ENCODE measurements at places on chromosomes 5 and 9. TPM values are rescaled to one million over a fixed set of nuclear protein-coding genes. Genes with fewer than 3 reads are reported as not detected.
A peak's percentile ranks its signal among the peaks of the same experiment; 100 is the strongest.

DNA sequence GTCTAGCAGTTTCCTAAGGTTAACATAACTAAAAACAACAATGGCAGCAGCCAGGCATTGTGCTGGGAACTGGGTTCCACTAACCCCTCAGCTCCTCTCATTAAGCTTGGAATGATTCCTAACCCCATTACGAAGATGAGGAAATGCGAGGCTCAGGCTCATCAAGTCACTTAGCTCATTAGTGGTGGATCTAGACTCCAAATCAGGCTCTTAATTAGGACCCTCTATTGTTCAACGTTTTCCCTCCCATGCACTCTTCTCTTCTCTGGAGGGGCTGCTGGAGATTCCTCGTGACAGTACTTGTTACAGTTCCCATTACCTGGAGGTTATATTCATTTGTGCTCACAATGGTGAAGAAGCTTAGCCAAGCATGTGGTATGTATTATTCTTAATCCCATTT lies 6.5 kb downstream of the TAS2R1 start:
- DNase-seq, result no peak
- H3K4me1 ChIP-seq, result peaks cover 37% of the 10 kb centered on the region
- H3K27me3 ChIP-seq, result peaks cover 2% of the 10 kb centered on the region
- H3K36me3 ChIP-seq, result no peaks in the 10 kb centered on the region
- H3K27ac ChIP-seq, result peak overlapping the region; percentile 37

- peaks cover 2% of the 10 kb centered on the region for H3K27me3 ChIP-seq
- H3K36me3 ChIP-seq, result no peaks in the 10 kb centered on the region
- peaks cover 4% of the 10 kb centered on the region for H3K4me1 ChIP-seq
- H3K4me3 ChIP-seq, result no peak overlapping the region
- DNase-seq, result no peak
Observed at GRCh38 chr5:142048272-142048671, 35.4 kb upstream of the GNPDA1 start.

GRCh38 chr5:79795764-79796398 lies 106.2 kb downstream of the CMYA5 start:
- no peak for DNase-seq
- no peak overlapping the region for H3K27ac ChIP-seq
- H3K27me3 ChIP-seq, result no peaks in the 10 kb centered on the region
- no peaks in the 10 kb centered on the region for H3K36me3 ChIP-seq

GRCh38 chr5:55633574-55634208 lies 78.4 kb downstream of the SLC38A9 start:
- H3K36me3 ChIP-seq, result no peaks in the 10 kb centered on the region
- no peak overlapping the region for H3K27ac ChIP-seq
- H3K27me3 ChIP-seq, result no peaks in the 10 kb centered on the region
- DNase-seq, result no peak

GRCh38 chr9:127005770-127006314 lies 91.3 kb downstream of the RALGPS1 start:
- no peak overlapping the region for H3K4me3 ChIP-seq
- DNase-seq, result no peak
- no peak overlapping the region for H3K27ac ChIP-seq
- peaks cover 1% of the 10 kb centered on the region for H3K27me3 ChIP-seq
- no peaks in the 10 kb centered on the region for H3K36me3 ChIP-seq

GRCh38 chr5:180472269-180472668 lies 21.9 kb upstream of the CNOT6 start:
- no peaks in the 10 kb centered on the region for H3K36me3 ChIP-seq
- H3K27me3 ChIP-seq, result peaks cover 7% of the 10 kb centered on the region
- peaks cover 49% of the 10 kb centered on the region for H3K4me1 ChIP-seq
- no peak for DNase-seq
- H3K27ac ChIP-seq, result peak overlapping the region; percentile 93
- H3K4me3 ChIP-seq, result peak overlapping the region; percentile 37

GRCh38 chr5:56152437-56152836 lies 80.7 kb downstream of the ANKRD55 start:
- H3K27me3 ChIP-seq, result no peaks in the 10 kb centered on the region
- DNase-seq, result no peak
- no peak overlapping the region for H3K4me3 ChIP-seq
- H3K36me3 ChIP-seq, result no peaks in the 10 kb centered on the region
- peaks cover 19% of the 10 kb centered on the region for H3K4me1 ChIP-seq

DNA sequence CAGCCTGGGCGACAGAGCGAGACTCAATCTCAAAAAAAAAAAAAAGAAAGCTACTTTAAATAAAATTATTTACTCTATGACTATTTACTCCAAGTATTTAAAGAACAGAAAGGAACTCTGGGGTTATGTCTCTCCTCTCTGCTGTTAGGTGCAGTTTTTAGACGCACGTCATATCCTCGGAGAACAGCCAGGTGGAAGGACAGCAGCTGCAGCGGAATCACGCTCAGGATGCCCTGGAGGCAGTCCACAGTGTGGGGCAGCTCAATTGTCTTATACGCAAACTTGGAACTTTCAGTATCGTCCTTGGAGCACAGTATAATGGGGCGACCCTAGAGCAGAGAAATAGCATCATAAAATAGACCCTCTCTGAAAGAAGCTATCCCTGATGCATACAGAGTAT lies 10.4 kb upstream of the MAPK9 start:
- DNase-seq, result no peak
- H3K4me3 ChIP-seq, result no peak overlapping the region
- peaks cover 13% of the 10 kb centered on the region for H3K36me3 ChIP-seq
- no peak overlapping the region for H3K27ac ChIP-seq
- no peaks in the 10 kb centered on the region for H3K4me1 ChIP-seq

DNA sequence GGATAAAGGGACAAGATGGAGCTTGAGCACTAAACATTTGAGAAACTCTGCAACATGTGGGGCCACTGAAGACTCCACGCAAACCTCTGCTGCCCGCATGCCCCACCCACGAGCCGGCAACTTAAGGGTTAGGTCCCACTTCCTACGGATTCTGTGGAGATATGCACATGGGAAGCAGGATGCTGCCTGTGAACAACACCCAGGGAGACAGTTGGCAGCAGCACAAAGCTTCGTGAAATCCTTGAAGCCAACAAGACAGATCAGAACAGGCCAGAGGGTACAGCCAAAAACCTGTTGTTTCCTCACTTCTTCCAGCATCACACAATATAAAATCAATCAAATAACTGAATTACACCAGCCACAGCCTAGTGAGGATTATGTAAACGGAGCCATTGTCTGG lies 270.4 kb downstream of the ENC1 start:
- H3K27ac ChIP-seq, result no peak overlapping the region
- no peak for DNase-seq
- peaks cover 4% of the 10 kb centered on the region for H3K27me3 ChIP-seq
- H3K36me3 ChIP-seq, result peaks cover 4% of the 10 kb centered on the region
- H3K4me1 ChIP-seq, result peaks cover 20% of the 10 kb centered on the region
- no peak overlapping the region for H3K4me3 ChIP-seq

GRCh38 chr9:86767373-86767772 lies 179.9 kb downstream of the GAS1 start:
- DNase-seq, result no peak
- peaks cover 2% of the 10 kb centered on the region for H3K27me3 ChIP-seq
- H3K27ac ChIP-seq, result no peak overlapping the region
- no peaks in the 10 kb centered on the region for H3K36me3 ChIP-seq
- H3K4me1 ChIP-seq, result no peaks in the 10 kb centered on the region

DNA sequence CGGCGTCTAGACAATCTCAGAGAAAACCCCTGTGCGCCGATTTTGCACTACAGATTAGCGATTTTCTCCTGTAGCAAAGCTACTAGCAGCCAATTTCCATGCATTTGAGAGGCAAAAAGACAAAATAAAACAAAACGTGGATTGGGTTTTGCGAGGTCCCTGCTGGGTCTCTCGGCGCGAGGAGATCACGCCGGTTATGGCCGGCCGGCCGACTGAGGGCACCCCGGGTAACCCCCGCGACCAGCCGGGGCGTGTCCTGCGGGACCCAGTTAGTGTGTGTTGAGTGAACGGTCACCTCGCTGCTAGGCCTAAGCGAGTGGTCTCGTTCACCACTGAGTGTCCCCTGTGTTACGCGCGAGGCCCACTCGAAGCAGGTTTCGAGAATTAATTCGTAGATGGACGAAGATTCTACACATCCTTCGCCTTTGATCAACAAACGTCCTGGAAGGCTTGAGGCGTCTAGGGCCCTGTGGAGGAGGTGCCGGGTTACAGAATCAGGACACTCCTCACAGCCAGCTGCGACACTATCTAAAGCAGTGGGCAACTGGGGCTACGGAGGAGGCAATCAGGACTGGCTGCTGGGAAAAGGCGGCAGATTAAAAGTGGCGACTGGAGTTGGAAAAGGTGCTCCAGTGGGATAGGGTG lies 764 bp upstream of the VDAC1 start:
- H3K27ac ChIP-seq, result peak overlapping the region; percentile 81
- DNase-seq, result no peak
- peaks cover 15% of the 10 kb centered on the region for H3K27me3 ChIP-seq
- peak overlapping the region; percentile 91 for H3K4me3 ChIP-seq

GRCh38 chr9:83933790-83934189 lies 12.6 kb upstream of the KIF27 start:
- no peaks in the 10 kb centered on the region for H3K36me3 ChIP-seq
- no peak overlapping the region for H3K4me3 ChIP-seq
- peak overlapping the region; percentile 89 for H3K27ac ChIP-seq
- peaks cover 1% of the 10 kb centered on the region for H3K27me3 ChIP-seq

GRCh38 chr9:18393340-18394130 lies 80.4 kb upstream of the ADAMTSL1 start:
- no peaks in the 10 kb centered on the region for H3K36me3 ChIP-seq
- H3K4me3 ChIP-seq, result no peak overlapping the region
- peaks cover 12% of the 10 kb centered on the region for H3K4me1 ChIP-seq

DNA sequence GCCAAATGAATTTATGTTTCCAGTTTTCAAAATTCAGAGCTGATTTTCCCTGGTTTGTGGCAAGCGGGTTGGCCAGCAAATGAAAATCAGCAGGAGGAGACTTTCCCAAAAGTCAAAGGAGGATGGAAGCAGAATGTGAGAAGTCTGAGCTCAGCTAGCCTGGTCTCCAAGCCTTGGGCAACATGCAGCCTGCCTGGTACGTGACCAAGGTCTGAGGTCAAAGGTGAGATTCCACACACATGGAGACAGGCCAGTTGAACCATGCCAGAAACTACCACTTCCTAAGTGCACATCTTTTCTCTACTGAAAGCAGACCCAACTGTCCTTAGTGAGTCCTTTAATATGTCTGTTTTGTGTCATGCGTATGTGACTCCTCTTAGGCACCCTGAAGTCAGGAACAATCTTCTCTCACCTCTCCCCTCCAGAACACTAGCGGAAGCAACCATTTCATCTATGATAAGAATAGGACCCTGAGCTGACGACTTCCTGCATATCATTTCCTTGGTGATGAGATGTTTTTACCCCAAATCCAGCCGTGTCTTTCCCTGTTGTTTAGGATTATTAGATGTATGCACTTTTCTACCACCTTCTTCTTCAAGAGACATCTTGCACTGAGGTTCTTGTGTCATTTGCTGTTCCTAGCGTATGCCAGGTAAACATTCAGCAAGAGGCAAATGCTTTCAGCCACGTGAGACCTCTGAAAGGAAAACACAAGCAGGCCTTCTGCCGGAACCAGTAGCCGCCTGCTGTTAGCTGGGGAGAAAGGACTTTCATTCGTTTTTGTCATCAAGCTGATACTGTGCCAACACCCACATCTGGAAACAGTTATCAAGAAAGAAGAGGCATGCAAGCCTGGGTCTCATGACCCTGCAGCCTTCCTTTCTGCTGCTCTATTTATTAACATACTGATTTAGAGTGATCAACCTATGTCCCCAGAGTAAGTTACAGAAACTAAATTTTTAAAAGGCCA lies 9.7 kb upstream of the TGFBI start:
- no peak overlapping the region for H3K27ac ChIP-seq
- H3K4me1 ChIP-seq, result peaks cover 12% of the 10 kb centered on the region
- peaks cover 6% of the 10 kb centered on the region for H3K27me3 ChIP-seq
- H3K4me3 ChIP-seq, result no peak overlapping the region
- no peaks in the 10 kb centered on the region for H3K36me3 ChIP-seq
- no peak for DNase-seq

DNA sequence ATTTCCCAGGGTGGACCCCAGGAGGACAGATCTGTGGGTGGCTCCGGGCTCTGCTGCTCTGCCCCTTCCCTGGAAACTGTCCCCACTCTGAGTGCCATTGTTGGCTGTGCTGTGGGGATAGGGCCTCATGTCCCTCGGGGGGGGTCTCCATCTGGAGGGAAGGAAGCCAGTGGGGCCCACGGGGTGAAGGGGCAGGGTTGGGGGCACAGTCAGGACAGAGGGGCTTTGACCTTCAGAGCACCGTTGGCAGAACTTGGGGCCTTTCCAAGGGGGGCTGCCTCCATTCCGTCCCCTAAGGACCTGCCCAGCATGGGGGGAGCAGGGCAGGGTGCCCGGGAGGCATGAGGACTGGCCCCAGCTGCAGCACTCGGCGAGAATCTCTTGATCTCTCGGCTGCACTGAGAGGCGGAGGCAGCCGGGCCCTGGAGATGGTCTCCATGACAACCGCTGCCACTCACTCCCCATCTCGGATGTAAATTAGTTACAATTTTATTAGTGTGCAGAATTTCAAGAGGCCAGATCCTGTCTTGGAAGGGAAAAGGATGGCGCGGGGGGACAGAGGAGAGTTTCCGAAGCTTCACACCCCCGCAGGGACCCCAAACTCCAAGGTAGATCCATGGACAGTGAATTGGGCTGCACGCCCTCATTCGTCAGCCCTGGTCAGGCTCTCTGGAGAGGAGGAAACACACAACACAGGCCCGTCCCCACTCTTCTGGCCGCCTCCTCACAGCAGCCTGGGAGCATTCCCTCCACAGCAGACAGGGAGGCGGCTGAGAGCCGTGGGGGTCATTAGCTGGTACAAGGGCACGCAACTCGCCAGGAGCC lies 216.2 kb upstream of the IER5L start:
- peaks cover 4% of the 10 kb centered on the region for H3K4me1 ChIP-seq
- peaks cover 10% of the 10 kb centered on the region for H3K27me3 ChIP-seq
- no peaks in the 10 kb centered on the region for H3K36me3 ChIP-seq
- no peak overlapping the region for H3K4me3 ChIP-seq

DNA sequence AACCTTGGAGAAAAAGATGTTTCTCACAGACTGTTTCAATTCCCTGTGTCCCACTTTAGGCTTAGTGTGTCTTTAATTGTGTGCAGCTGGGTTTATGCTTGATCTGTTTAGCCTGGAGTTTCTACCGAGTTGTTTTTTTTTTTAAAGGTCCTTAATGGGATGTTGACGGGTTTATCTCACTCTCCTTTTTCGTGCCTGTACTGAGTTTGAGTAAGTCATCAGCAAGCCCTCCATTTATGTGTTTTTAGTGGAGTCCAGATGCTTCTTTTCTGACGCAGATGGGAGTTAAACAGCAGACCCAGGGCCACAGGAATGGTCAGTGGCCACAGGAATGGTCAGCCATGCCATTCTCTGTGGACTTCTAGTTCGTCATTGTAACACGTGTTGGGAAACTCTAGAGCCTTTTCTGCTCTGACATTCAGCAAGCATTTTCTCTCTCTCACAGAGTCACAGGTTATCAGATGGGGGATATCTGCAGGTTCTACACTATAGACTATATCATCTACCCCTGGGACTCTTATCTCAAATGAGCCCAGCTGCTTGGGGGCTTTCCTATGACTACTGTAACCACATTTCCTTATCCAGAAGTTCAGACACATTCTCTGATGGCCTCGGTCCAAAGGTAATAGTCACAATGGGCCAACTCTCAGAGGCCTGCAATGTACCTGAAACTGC lies 190.5 kb downstream of the TTLL11 start:
- H3K36me3 ChIP-seq, result peaks cover 9% of the 10 kb centered on the region
- H3K27me3 ChIP-seq, result no peaks in the 10 kb centered on the region
- DNase-seq, result no peak
- H3K4me1 ChIP-seq, result no peaks in the 10 kb centered on the region
- no peak overlapping the region for H3K27ac ChIP-seq
- no peak overlapping the region for H3K4me3 ChIP-seq

PCDHGA5 gene
- total RNA-seq, result 2.4 TPM

BBLN gene
- total RNA-seq, result 62.1 TPM

PCDHGB1 gene
- total RNA-seq, result 3.1 TPM

FAM221B gene
- not detected for total RNA-seq

LCN9 gene
- total RNA-seq, result not detected

SPINK6 gene
- total RNA-seq, result not detected

TDRD7 gene
- 17.5 TPM for total RNA-seq
